ENCODE measurements at places on chromosomes 11 and 22.

DNA sequence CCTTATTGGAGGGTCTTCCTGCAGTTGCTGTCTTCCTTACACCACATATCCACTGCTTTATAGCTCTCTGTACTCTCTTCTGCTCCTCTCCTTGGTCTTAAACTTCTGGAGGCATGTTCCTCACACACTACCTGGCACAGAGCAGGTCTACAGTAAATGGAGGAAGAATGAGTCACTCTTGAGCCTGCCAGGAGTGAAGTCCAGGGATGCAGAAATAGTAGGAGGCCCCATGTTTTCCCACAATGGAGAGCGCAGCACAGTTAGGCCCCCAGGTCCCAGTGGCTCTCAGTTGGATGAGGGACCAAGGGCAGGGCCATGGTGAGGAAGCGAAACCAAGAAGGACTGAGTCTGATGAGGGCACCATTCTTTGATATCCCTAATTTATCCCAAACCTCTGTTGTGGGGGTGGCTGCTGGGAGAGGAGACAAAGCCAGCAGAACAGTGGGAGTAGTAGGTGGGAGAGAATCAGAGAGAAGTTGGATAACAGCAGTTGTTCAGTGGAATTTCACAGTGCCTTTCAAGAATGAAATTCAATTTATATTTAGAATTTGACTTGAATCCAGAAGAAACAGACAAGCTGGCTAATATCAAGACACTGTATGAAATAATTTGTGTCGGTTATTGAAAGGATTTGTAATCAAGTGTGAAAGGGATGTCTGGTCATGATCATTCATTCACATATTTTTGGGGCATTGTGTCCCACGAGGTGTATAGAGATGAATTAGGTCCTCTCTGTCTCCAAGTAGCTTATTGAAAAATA is 187.8 kb downstream of the HIPK3 start:
- no peak for DNase-seq

- DNase-seq: no peak
Observed at GRCh38 chr22:27173530-27173929, 516.1 kb downstream of the MIAT start.

DNA sequence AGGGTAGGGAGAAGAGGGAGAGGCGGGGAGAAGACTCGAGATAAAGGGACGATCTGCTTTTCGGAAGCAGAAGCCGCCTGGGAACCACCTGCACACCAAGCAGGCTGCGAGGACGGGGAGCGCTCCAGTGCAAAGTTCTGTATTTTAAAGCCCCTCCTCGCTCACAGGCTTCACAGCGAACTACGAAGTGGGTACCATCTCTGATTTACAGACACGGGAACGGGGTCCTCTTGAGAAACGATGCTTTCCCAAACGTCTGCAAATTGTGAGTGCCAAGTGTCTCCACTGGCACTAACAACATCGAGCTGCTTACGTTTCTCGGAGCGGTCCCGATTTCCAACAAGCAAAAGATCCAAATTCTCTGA is 700 bp upstream of the STX3 start:
- no peak for DNase-seq

DNA sequence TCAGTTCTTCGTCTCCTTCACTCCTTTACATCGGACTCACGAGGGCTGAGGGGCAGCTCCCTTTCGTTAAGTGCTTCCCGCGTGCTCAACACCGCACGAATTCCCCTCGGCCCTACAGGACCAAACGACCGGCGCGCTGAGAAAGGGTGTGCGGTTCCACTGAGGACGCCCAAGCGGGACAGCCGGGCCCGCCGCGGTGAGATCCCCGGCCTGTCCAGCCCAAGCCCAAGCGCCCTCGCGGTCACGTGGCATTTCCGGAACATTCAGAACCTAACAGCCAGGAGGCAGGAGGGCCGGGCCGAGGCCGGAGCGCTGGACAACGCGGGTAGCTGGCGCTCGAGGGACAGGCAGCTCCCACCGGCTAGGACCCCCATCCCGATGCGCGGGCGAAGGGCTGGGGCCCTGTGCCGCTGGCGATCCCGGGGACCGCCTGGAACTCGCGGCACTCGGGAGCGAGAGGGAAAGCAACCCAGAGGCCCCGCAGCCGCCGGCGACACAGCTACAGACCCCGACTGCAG is 737 bp upstream of the STIP1 start:
- no peak for DNase-seq

DNA sequence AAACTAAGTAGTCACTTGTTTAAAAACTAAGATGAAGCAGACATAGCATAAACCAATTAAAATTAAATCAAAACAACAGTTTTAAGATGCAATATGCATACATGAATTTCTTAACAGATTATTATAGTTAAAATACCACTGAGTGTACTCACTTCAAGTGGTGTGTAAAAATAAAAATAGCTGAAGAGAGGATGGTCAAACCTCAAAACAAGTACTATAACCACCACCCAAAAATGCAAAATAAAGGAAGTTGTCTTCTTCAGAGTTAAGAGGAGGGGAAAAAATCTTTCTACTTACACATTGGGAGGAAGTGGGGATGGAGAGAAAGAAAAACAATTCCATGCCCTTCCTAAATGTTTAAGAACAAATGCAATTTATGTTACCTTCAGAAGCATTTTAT is 31.9 kb downstream of the RRAS2 start:
- DNase-seq: no peak

DNA sequence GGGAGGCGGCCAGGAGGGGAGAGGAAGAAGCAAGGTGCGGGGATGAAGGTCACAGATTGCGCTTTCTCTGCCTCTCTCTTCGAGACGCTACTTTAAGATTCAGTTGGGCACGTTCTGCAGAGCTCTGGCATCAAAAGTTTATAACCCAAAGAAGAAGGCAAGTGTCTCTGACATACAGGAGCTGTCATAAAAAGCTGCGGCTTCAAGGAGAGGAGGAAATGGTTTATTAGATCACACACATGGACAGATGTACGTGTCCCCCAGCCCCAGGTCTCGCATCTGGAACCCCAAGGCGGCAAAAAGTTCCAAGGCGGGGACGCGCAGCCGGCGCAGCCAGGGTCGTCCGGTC is 589.0 kb downstream of the OPCML start:
- DNase-seq: no peak
